ENCODE measurements at places on chromosomes 5 and 9. TPM values are rescaled to one million over a fixed set of nuclear protein-coding genes. Genes with fewer than 3 reads are reported as not detected.

The WDR38 gene
- total RNA-seq = not detected

The CMYA5 gene
- 0.19 TPM for total RNA-seq

The LPAR1 gene
- not detected for total RNA-seq

The FUBP3 gene
- total RNA-seq = 47.6 TPM

The C5orf52 gene
- total RNA-seq = not detected

The CDH6 gene
- not detected for total RNA-seq

The RUFY1 gene
- 41.5 TPM for total RNA-seq

The MLANA gene
- total RNA-seq = not detected

The LNPEP gene
- 45.0 TPM for total RNA-seq

The HACD4 gene
- 4.1 TPM for total RNA-seq

The WDR31 gene
- total RNA-seq = 2.2 TPM

The SPINK7 gene
- not detected for total RNA-seq

The IL13 gene
- 2.4 TPM for total RNA-seq

The GADD45G gene
- 11.7 TPM for total RNA-seq

The BARX1 gene
- total RNA-seq = not detected
